ENCODE measurements at places on chromosomes 3 and 15.

DNA sequence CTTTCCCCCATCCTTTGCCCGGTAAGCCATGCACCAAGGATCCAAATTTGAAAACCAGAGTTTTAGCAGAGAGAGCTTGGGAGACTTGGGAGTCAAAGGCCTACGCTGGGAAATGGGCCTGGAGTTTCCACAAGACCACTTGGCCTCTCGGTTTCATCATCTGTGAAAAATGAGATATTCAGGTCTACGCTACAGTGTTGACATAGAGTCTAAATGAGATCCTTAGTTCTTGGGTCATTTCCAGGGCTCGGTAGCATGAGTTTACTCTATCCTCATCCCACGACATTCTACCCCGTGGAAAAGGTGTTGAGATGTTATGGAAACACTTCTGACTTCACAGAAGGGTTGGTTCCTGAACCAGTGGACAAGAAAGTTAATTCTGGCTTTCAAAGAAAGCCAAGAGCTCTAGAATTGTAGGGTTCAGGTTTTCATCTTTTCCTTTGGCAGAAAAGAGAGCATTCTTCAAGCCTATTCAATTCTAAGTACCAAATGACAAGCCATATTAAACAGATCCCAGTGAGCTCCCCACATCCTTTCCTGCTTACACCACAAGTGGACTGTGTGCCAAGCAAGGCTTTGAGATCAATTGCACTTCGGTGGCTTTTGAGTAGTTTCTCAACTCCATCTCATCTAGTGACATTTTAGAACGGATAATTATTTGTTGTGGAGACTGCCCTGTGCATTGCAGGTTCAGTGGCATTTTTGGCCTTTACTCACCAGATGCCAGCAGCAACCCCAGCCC, 219.7 kb downstream of the SLCO3A1 start:
- no peak for DNase-seq

DNA sequence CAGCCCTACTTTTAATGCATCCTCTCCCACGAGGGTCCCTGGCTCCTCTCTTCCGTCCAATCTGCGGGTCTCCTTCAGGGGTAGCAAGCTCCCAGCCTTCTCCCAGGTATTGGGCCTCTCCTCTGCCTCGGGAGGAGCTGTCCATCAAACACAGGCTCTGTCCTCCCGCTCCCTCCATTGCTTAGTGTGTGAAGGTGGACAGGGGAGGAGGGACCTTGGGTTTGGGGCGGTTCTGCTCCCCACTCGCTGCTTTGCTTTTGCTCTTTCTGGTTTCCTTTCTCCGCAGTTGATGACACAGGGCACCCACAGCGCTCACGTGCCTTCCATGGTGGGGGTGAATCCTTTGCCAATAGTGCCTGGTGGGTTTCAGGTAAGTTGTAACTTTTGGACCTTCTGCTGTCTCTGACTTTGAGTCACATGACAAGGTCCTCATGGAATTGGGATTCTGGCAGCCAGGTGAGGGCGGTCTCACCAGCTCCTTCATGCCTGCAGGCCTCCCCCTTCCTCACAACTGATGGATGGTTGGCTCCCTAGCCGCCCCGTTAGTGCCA, 18.9 kb downstream of the MUC20 start:
- no peak for DNase-seq

GRCh38 chr3:2061360-2061759, 37.3 kb upstream of the CNTN4 start:
- DNase-seq = no peak

- DNase-seq = no peak
Observed at GRCh38 chr3:41345788-41346187, 146.5 kb downstream of the CTNNB1 start.

- DNase-seq = no peak
Observed at GRCh38 chr3:31634476-31634875, 101.8 kb downstream of the STT3B start.

DNA sequence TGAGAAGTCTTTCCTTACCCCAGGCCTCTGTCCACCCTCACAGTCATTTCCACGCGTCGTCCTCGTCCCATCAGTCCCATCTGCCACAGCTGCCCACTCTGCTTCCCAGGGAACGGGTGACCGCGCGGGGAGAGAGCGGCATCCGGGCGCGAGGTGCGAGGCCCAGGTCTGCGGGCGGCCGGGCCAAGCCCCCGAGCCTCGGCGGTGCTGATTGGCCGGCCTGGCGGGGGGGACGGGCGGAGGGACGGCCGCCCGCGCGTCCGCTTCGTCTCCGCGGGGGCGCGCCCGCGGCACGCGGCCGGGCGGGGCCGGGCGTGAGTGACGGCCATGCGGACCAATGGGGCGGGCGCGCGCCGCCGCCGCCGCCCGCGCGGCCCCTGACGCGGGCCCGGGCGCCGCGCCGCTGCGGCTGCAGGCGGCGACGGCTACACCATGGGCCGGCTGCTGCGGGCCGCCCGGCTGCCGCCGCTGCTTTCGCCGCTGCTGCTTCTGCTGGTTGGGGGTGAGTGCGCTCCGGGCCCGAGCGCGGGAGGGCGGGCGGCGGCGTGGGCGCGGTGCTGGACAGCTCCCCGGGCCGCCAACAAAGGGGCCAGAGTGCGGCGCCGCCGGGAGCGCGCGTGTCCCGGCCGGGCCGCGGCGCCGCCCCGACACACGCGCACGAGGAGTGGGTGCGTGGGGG, at the start of gene PODXL2:
TSS of gene PODXL2 (plus strand) at position 398 of the 679 bp plus-strand sequence. CDS start at position 433, 35 bp downstream.
- DNase-seq = no peak

DNA sequence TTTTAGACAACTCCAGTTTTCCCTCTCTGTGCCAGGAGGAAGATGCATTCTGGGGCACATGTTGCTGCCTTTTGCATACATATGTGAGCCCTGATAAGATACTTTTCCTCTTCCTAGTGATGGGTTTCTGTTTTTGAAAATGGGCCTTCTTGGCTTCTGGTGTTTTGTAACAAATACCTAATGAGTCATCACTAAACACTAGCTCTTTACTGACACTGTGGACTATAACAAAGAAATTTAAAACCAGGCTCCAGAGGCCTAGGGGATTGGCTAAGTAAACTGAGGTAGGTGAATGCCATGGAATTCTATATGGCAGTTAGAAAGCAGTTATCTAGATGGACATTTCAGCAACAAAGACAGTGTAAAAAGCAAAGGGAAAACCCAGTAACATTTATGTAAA, 93.4 kb upstream of the NR2E3 start:
- DNase-seq = no peak

- no peak for DNase-seq
Observed at GRCh38 chr3:171323938-171324536, 136.2 kb downstream of the TNIK start.

DNA sequence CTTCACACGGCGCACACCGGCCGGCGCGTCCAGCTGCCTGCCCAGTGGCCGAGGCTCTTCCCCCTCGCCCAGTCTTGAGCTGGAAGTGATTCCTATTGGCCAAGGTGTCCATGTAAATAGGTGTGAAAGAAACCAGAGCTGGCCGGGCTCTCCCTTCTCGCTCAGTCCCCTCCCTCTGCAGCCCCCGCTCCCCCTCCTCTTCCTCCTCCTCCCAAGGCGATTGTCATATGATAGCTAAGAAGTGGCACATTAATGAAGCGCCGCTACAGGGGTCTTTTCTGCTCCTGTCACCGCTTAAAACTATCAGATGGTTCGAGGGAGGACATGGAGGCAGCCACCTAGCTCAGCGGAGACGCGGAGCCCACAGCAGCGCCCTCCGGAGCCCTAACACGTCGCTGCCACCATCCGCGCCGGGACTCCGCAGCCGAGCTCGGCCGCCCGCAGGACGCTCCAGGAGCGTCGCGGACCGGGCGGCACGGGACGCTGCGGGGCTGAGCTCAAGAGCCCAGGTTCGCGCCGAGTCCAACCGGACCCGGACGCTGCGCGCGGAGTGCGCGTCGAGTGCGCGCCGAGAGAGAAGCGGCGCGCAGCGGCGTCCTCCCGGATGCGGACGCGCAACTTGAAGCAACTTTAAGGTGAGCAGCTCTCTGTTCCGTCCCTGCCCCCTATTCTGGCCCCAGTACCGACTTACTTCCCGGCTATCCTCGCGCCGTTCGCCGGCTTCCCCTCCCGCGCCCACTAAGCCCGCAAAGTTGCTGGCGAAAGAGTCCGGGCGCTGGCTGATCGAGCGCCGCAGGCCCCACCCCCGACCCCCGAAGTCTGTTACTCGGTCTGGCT, at the start of gene FOXB1:
TSS of gene FOXB1 (plus strand) at position 303 of the 837 bp plus-strand sequence. CDS start 653 bp downstream, outside the sequence.
- DNase-seq = no peak

DNA sequence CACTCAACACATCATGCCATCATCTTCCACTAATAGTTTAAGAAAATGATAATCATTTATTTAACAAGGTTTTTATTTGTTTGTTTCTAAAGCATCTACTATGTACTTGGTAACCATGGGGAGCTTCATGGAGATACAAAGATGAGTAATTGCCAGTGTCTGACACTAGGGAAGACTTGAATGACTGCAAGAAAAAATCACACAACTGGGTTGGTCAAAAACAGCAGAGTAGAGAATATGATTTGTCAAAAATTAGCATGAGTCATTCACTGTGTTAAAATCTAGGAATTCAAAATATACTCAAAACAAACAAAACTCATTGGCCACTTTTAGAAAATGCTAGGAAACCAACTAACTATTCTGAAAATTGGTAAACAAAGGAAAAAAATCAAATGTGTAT, 6.3 kb downstream of the BNC1 start:
- DNase-seq = no peak

DNA sequence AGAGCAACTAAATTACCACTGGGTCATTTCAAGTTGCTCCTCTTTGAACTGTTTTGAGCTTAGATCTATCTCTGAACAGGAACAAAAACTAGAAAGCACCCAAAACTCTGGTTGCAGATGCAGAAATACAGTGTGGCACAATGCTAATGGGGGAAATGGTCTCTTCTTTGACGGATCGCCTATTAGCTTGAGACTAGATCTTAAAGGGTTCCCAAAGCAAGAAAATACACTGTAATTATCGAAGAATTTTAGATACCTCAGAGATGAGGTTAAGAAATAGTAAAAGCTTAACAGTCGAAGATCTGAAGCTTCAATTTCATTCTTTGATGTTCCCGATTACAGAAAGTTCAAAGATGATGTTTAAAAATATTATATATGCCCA, 818 bp downstream of the PPP1R2 start:
- DNase-seq = no peak

DNA sequence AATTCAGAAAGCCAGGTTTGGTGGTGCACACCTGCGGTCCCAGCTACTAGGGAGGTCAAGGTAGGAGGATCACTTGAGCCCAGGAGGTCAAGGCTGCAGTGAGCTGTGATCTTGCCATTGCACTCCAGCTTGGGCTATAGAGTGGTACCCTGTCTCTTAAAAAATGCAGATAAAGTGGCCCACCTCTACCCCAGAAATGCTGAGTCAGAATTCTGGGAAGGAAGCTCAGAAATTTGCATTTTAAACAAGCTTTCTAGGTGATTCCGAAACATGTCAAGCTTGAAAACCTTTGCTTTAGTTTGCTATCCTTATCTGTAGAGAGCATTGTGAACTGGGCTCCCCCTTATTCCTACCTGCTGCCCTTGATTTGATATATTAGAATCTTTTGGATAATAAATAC, 7.7 kb downstream of the MED12L start:
- DNase-seq = no peak

GRCh38 chr3:187932530-187932929, 187.3 kb upstream of the BCL6 start:
- DNase-seq = no peak

DNA sequence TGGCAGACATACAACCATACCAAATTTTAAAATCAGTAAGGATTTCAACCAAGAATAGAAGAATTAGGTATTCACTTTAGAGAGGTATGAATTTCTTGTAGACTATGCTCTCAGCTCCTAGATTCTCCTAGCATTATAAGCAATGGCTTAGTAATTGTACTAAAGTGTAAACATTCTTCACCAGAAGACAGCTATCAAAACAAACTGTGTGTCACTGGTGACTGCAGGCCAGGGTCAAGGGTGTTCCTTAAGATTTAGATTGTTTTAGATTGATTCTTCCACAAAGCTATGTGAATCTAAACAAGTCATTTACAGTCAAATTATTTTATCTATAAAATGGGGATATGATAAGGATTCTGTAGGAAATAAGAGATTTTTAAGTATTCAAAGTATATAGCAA, 23.1 kb upstream of the GP5 start:
- no peak for DNase-seq

DNA sequence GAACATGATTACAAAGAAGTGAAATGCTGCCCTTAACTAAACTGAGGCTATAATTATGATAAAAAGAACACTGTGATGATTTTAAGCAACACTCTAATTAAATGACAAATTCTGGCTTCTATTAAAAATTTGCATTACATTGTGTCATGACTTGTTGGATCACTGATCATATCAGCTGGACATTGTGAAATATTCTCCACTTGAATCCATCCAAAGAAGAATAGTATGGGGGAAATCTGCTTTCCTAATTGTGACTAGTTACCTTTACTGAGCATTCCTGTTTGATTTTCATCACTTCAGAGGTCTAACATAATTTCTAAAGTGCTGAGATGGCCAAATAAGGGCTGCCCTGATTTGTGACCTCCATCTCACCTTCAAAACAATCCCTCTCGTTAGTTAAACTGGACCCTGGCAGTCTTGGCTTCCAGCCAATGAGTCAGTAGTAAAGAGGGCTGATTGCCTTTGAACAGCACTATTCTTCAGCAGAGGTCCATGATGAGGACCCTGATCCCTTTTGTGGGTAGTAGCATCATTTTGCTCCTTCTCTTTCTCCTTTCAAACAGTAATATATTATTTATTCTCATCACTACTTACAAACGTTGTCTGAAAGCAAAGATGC, 53.5 kb upstream of the LEKR1 start:
- DNase-seq = no peak

DNA sequence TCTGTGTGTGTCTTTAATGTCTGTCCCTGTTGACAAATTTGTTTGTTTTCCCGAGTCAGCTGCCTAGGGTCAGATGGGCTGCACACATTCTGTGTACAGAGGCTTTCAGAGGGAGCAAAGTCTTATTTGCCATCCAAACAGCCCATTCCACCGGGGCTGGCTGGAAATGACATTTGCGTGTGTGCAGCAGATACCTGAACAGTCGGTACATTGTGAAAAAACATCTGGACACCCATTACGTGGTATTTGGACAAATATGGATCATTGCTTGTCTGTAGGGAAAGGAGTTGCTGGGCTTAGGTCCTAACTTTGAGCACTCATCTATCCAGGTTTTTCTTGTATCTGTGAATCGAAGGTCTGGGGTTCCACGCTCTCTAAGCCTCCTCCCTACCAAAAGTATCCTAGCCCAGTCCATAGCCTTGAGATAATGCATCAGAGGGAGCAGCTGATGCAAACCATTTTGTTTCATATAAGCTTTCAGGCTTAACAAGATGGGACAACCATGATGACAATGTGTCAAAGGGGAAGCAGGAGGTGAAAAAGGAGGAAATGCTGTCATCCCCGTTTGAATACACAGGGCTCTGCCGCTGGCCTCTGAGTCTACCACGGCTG, 22.2 kb upstream of the CMTM8 start:
- no peak for DNase-seq

DNA sequence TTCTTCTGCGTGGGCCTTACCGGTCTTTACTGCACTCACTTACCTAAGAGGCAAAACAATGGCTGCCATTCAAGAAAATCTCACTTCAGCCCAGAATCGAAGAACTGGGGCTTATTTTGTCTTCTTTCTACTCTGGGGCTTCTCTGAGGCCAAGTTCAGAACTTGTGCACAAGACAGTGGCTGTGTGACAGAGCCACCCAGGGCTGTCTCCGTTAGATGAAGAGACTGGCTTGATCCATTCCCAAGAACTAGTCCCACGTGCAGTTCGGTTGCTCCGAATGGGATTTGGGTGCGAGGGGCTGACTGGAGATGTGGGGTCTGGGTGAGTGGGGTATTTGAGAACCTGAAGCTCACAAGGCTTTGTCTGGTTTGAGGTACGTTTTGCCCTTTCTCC, 795 bp upstream of the TCF12 start:
- no peak for DNase-seq
